GM12864 (cell line): ENCODE measurements at places on chromosomes 2 and 18.

DNA sequence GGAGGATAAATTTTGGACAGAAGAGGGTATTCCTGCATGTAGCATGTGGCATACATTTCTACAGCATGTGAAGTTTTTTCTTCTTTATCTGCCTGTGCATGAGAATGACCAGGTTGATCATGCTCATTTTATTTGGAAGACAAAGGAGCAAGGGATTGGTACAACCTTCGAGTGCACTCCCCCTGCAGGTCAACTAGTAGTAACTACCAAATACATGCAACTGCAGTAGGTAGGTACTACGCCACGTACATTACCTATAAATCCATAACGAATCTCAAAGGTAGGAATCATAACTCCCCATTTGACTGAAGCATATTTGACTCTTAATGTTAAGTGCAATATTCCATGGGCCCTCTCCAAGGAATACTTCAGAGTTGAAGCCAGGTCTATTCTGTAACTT, 763.9 kb downstream of the TSN start:
- DNase-seq, result no peak

DNA sequence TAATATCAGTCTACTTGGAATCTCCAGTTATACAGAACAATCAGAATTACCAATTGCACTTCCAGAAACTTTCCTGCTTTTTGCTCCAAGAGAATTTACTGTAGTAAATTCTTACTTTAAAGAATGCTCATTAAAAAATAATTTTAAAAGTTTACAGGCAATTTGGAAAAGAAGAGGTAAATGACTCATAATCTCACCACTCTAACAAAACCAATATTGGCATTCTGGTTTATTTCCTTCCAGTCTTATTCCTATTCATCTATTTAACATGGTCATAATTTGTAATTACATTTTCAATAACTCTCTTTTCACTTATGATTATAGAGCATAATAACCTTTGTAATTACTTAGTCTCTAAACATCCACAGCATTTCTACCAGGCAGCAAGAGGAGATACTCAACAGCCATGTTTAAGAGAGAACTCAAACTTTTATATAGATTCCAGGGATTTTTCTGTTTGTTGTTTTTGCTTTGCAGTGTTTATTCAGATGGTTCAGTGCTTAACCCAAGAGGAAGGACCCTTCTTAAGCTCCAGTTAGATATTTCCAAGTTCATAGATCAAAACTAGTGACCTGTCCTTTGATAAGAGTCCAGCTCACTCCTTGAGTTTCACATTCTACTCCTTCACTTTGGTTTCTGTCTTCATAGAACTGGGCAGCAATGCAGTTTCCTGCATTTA, 464.7 kb downstream of the TXNL1 start:
- no peak for DNase-seq

DNA sequence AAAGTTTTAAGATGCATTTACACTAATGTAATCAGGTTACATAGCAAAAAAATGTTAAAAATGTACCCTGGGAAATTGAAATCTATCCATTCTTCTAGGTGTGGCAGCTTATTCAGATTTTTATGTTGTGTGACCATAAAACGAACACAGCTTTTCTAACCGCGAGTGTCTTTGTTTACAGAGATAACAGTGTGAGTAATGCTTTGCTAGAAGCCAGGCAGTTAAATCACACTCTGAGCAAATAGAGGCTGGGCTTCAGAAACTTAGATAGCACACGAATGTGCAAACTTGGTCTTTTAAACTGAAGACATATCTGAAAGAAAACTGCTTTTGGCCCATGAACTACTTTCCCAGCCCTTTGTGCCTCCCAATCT, 116.1 kb downstream of the SPTBN1 start:
- DNase-seq, result no peak

GRCh38 chr2:179853108-179853507, 8.3 kb downstream of the ZNF385B start:
- no peak for DNase-seq

DNA sequence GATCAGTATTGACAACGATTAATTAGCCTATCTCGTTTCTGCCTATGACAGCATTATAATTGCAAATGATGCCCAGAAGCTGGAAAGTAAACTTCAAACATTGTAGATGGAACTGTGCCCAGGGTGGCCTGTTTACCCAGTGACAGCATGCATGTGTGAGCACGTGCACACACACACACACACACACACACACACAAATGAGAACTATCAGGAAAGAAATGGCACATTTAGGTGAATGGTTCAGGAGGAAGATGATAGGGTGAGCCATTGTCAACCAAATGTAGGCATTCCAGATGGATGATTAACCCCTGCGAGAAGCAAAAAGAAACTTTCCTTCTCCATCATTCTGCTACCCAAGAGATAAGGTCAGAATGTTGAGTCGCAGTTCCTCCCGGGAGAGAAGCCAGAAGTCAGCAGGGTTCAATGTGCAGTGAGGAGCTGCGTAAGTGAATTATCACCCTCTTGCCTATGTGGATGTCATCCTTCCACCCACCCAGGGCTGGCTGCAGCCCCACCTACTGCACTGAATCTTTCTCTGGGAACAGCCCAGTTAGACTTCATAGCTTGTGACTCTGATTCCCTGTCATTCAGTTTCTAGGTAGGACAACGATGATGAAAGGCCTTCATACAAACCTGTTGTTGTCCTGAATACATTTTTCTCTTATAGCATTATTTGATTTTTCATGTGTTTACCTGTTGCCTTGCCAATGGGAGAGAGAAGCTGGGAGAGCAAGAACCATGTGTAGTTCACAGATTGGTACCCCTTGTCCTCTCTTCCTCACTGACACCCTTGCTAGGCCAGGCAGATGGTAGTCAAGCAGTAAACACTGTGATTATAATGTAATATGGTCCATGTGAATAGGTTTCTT, 3.5 kb upstream of the APOB start:
- no peak for DNase-seq

DNA sequence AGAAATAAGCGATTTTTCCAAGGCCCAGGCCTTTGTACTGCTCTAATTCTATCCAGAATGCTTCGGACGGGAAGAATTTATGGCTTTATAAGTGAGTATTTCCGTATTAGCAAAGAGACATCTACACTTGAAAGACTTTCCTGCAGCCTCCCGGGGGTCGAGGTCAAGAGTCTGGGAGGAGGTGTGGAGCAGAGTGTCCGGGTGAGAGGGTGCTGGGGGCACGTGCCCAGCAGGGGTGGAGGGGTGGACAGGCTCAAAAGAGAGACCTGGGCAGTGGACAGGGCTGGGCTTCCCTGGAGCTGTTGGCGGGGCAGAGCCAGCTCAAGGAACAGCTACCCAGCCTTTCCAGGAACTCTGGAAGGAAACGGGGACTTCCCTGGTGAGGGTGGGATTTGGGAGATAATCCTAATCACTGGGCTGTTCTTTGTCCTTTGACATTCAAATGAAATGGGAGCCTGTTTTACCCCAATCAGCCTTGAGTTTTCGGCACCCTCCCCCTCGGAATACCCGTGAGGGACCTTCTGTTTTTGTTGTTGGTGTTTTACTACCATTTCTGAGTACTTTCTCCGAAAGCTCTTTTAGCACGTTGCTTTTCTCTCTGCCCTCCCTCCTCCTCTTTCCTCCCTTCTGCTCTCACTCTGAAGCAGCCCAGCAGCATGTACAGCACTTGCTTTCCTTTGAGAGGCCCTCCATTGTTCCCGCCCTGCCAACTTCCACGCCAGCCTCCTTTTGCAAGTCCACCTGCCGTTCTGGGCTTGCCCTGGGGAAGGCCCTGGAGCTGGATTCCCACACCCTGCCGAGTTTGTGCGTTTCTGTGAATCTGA, 164.7 kb downstream of the AGAP1 start:
- no peak for DNase-seq

DNA sequence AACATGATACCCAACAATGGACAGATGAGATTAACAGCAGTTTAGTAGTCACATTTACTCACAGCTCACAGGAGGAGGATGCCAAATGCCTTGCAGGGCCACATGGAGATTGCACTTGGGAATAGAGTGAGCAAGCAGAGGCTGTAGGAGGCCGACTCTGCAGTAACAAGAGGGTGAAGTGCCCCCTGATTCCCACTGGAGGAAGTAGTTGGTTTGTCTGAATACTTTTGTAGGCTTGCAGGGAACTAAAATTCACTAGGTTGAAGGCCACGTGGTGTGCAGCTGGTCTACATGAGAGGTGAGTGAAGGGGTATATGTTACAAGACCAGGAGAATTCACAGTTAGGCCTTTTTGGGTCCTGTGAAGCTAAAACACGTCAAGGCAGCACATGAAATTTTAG, 419.3 kb upstream of the TNP1 start:
- no peak for DNase-seq

- no peak for DNase-seq
Observed at GRCh38 chr2:161139098-161139987, 20.9 kb upstream of the TANK start.
